Activated CD8-positive, alpha-beta memory T cell treated with anti-CD3 and anti-CD28 coated beads for 4 hours (primary cell): ENCODE measurements at places on chromosomes 16 and 17.

- no peak for DNase-seq
These were observed 87.9 kb downstream of the ABR start for GRCh38 chr17:1091900-1092299.

GRCh38 chr17:4118015-4118743 lies 24.7 kb downstream of the ZZEF1 start:
- DNase-seq: no peak

- DNase-seq: no peak
These were observed 37.9 kb downstream of the IRF8 start for GRCh38 chr16:85936816-85937215.

- no peak for DNase-seq
These were observed 66.7 kb downstream of the SOX9 start for GRCh38 chr17:72187556-72187955.
